ENCODE measurements at places on chromosomes 16 and 17.

- DNase-seq = no peak
Observed at GRCh38 chr16:76835339-76835738, 355.7 kb upstream of the MON1B start.

GRCh38 chr17:79075861-79076406 is 1.3 kb downstream of the ENGASE start:
- no peak for DNase-seq

DNA sequence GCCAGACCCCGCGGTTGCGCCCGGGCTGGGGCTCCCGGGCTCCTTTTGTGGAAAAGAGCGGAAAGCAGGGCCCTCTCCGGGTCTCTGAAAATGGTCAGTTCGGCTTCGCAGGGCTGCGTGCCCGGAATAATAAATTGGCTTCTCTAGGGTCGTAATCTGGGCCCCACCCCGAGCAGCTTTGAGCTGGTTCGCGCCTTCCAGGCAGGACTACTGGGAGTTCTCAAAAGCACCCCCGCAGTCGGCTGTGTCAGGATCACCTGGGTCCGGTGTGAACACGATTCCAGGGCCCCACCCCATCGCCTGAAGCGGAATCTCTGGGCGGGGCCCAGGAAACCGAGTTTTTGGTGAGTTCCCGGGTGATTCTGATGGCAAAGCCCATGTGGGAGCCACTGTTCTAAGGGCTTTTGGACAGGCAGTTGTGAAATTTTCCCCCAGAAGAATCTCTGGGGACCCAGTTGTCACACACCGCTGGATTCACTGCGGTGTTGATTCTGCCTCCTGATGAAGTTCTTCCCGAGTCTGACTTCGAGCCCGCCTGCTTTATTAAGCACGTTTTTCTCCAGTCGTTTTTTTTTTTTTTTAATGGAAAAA is 77.0 kb downstream of the MRC2 start:
- DNase-seq = no peak

GRCh38 chr17:56434610-56435009 is 158.9 kb upstream of the NOG start:
- DNase-seq = no peak

DNA sequence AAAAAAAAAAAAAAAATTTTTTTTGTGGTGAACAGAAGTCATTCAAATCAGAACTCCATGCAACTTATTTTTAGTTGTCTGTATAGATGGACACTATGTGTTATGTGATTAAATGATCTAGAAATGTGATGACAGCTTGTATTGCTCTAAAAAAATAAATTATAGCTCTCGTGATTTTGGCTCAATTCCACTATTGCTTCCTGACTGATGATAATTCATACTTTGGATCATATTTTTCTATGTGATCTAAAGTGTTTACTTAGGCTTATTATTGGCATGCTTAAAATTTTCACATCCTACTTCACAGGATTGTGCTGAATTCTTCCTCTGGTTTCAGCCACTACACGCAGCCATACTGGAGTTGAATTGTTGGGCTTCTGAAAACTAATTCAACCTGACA is 76.8 kb downstream of the RPGRIP1L start:
- DNase-seq = no peak

GRCh38 chr17:77744066-77744988 is 214.2 kb upstream of the TNRC6C start:
- no peak for DNase-seq

- no peak for DNase-seq
Observed at GRCh38 chr17:45667591-45668171, 116.4 kb upstream of the CRHR1 start.

- DNase-seq = no peak
Observed at GRCh38 chr17:32904891-32905290, 23.1 kb upstream of the TMEM98 start.

GRCh38 chr16:48361540-48362144 is 23.6 kb downstream of the SIAH1 start:
- no peak for DNase-seq

- no peak for DNase-seq
Observed at GRCh38 chr16:56354746-56355145, 70.6 kb downstream of the AMFR start.

- no peak for DNase-seq
Observed at GRCh38 chr17:57021226-57021940, 43.5 kb downstream of the SCPEP1 start.

- no peak for DNase-seq
Observed at GRCh38 chr17:54948380-54948779, 20.1 kb downstream of the COX11 start.

DNA sequence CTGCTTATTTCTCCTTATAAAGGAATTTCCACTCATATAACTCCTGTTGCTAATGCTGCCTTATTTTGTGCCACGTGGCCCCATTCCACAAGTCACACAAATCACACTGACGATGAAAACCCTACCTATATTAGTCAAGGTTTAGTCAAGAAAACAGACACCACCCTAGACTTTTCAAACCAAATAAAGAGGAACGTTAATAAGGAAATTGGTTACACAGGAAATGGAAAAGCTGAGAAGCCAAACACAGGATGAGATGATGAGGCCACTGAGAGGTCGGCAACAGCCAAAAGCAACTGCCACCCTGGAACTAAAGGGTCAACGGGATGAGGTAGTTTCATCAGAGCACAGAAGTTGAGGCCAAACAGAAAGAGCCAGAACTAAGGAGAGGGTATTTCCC is 47.3 kb upstream of the ALOX12 start:
- DNase-seq = no peak

DNA sequence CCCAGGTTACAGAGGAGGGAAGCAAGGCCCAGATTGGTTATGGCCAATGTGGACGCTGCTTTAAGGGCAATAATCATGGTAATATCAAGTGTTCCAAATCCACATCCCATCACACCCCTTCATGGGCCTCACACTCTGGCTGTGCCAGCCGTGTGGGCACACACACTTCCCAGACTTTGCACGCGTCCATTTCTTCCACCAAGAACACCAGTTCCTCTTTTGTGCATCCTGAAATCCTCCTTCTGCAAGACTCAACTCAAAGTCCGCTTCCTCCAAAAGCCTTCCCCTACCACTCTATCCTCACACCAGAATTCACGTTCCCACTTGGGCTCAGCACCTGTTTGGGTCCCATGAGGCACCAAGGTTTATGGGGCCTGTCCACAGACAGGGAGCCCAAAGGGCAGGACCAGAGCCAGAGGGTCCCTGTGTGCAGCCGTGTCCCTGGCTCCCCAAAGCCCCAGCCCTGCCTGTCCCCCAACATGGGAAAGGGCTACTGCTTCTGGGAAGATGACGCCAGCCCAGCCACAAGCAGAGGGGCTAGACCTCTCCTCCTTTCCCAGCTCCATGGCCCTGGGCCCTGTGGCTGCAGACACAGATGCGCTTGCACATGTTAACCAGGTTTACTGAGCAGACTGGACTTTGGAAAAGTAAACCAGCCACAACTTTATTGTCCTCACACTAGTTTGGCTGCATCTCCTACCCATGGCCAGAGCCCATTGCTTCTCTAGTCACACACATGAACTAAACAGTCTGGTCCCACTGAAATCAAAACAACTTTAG is 20.3 kb downstream of the SPNS3 start:
- DNase-seq = no peak

GRCh38 chr17:80212109-80212508 is 8.0 kb downstream of the SGSH start:
- DNase-seq = no peak

- no peak for DNase-seq
Observed at GRCh38 chr16:63629272-63629671, 1492.6 kb downstream of the CDH11 start.

DNA sequence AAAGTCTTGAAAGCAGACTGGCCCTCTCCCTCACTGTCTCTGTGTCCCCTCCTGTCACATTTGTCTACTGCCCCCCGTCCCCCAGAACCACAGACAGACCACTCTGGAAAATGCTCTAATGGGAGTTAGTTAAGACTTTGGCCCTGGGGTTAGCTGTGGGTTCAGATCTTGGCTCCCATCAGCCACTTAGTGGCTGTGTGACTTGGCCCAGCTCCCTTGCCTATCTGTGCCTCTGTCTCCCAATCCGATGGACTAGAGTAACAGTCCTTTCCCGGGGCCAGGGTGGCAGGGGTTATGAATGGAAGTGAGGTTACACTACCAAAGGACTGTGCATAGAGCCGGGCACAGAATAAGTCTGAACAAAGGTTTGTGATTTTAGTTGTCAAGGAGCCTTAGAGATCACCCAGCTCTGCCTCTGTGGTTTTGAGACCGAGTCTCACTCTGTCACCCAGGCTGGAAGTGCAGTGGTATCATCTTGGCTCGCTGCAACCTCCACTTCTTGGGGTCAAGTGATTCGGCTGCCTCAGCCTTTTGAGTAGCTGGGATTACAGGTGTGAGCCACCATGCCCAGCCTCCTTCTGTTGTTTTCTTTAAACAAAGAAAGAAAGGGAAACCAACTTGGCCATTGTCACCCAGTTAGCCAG is 23.7 kb downstream of the PPL start:
- DNase-seq = no peak

DNA sequence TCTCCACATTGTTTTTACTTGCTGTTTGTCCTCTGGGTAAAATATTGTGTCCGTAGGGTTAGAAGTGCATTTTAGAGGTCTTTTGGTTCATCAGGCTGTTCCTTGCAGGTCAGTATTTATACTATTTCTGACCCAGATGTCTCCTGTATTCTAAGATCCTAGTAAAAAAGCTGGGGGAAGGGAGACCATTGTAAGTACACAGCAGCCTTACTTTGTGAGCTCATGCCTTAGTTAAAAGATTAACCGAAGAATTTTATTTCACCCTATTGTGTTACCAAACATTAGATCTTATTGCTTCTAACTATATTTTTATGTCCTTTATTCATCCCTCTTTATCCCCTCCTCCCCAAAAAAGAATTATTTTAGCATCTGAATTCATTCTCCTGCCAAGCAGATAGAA is 444.1 kb upstream of the RBFOX1 start:
- DNase-seq = no peak

Measured in activated CD4-positive, alpha-beta T cell treated with anti-CD3 and anti-CD28 coated beads for 1 hour (primary cell).